ENCODE measurements at places on chromosomes 4 and X. TPM values are rescaled to one million over a fixed set of nuclear protein-coding genes. Genes with fewer than 3 reads are reported as not detected.

PLAC1 gene
- total RNA-seq = 0.24 TPM

SRPX2 gene
- total RNA-seq = 19.1 TPM

- DNase-seq = no peak
- H3K4me1 ChIP-seq = no peaks in the 10 kb centered on the region
- H3K27me3 ChIP-seq = no peaks in the 10 kb centered on the region
- no peak overlapping the region for H3K4me3 ChIP-seq
These were observed 341.1 kb downstream of the GBA3 start for GRCh38 chr4:23033796-23034195.

- no peak overlapping the region for H3K4me3 ChIP-seq
- peaks cover 34% of the 10 kb centered on the region for H3K27me3 ChIP-seq
- H3K4me1 ChIP-seq = no peaks in the 10 kb centered on the region
- H3K36me3 ChIP-seq = no peaks in the 10 kb centered on the region
- no peak overlapping the region for H3K27ac ChIP-seq
- no peak for DNase-seq
These were observed 163.7 kb downstream of the SHOX start for GRCh38 chrX:794311-794710.

DNA sequence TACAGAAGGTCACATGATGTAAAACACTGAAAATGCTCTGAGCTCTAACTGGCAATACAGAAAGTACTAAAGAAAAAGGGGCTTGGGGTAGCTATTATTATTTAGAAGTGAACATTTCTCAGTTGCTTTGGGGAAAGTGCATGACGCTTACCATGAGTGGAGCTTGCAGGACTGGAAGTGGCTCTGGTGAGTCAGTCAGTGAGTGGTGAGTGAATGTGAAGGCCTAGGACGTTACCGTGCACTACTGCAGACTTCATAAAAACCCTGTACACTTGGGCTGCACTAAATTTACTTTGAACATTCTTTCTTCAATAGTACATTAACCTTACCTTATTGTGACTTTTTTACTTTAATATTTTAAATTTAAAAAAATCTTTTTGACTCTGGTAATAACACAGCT, 89.3 kb upstream of the ENPP6 start:
- no peaks in the 10 kb centered on the region for H3K4me1 ChIP-seq
- no peak overlapping the region for H3K4me3 ChIP-seq
- no peak for DNase-seq

DNA sequence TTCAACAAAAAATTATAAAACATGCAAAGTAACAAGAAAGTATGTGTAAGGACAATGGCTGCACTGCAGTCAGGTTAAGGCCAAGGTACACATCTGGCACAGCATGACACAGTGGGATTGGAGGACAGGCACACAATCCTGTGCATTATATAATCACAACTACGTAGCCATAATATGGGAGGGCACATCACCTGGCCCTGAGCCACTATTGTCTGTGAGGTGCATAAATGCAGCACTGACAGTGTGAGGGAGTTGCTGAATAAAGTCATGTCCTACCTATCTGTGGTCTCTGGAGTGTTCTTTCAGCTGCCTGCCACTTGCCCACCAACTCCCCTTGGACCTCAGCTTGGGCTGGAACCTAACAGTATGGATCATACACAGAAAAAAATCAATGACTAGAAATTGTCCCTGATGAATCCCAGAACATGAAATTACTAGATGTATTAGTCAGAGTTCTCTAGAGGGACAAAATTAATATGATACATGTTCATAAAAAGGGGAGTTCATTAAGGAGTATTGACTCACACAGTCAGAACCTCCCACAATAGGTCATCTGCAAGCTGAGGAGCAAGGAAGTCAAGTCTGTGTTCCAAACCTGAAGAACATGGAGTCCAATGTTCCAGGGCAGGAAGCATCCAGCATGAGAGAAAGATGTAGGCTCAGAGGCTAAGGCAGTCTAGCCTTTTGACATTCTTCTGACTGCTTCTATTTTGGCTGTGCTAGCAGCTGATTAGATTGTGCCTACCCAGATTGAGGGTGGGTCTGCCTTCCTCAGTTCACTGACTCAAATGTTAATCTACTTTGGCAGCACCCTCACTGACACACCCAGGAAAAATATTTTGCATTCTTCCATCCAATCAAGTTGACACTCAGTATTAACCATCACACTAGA, 46.4 kb upstream of the KCTD8 start:
- DNase-seq = no peak
- no peak overlapping the region for H3K27ac ChIP-seq
- no peaks in the 10 kb centered on the region for H3K27me3 ChIP-seq
- H3K4me1 ChIP-seq = no peaks in the 10 kb centered on the region
- no peaks in the 10 kb centered on the region for H3K36me3 ChIP-seq
